LHCN-M2 (cell line): ENCODE measurements at places on chromosomes 6 and 20. TPM values are rescaled to one million over a fixed set of nuclear protein-coding genes. Genes with fewer than 3 reads are reported as not detected.

Gene TRIM31
- total RNA-seq = not detected in 2 replicates

Gene COL20A1
- total RNA-seq = 0.06 TPM in 1 of 2 replicates, not detected in the other

Gene PNRC1
- 28.7 and 35.6 TPM in 2 replicates for total RNA-seq

Gene TP53TG5
- not detected in 2 replicates for total RNA-seq

- DNase-seq = no peak
Observed at GRCh38 chr6:97473979-97474378, 191.0 kb upstream of the MMS22L start.

GRCh38 chr6:144285548-144285797 lies 338 bp downstream of the UTRN start:
- no peak for DNase-seq

- DNase-seq = no peak
Observed at GRCh38 chr20:42483730-42484303, 705.9 kb downstream of the PTPRT start.

DNA sequence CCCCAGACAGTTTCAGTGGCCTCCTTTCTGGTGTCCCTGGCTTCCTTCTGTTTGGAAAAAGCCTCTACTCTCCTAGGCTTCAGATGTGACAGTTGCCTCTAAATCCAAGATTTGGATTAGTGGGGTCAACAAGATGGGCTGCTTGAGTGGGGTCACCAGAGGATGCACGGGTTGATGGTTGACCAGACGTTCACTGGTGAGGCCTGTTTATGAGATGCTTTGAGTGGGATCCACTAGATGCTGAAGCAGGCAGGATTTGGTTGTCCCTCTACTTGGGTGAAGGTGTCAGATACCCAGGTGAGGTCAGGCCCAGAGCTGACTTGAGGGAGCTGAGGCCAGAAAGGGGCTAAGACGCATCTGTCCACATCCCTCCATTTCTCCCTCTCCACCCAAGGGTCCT lies 8.1 kb upstream of the DLGAP4 start:
- no peak for DNase-seq

- no peak for DNase-seq
Observed at GRCh38 chr20:61310954-61311353, 58.9 kb downstream of the CDH4 start.

GRCh38 chr6:3542032-3542640 lies 85.3 kb upstream of the SLC22A23 start:
- DNase-seq = no peak

GRCh38 chr20:21395666-21396598 lies 1.4 kb downstream of the NKX2-4 start:
- DNase-seq = no peak

DNA sequence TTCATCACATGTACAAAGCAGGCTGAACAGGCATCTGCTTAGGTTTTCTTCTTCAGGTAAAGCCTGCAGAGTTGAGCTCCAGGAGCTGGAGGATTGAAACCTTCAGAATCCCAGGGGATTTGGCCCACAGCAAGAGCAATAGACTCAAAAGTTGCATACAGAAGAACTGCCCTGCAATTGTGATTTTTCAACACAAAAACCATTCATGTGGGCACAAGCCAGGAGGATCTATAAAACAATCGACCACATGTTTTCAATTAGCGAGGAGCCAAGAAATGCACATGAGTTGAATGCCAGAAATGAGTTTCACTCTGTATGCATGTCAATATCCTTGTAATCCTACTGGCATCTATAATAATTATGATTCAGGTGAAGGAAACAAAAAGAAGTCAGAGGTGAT lies 576.4 kb downstream of the HDGFL1 start:
- DNase-seq = no peak

DNA sequence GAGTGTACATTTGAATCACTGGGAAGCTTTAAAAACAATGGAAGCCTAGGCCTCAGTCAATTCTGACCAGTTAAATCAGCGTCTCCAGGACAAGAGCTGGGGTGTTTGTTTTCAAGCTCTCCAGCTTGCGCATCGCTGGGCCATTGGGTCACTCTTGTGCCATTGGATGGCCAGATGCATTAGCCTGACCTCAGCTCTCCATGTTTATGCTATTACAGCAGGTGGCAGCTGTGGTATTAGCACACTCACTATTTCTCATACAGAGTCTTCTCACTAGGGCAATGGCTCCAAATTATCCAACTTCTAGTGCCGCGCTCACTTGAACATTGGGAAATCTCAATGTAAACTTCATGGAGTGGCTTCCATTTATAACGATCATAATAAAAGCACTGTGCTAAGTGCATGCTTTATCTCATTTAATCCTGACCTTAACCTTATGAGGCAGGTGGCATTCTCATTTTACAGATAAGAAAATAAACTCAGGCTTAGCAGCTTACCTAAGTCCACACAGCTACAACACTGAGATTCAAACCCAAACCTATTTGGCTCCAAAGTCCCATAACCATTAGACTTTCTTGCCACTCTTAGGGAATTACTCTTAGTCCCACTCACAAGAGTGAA lies 108.8 kb downstream of the PPP1R14C start:
- DNase-seq = no peak

- DNase-seq = no peak
Observed at GRCh38 chr6:44388135-44388487, 605 bp downstream of the CDC5L start.

DNA sequence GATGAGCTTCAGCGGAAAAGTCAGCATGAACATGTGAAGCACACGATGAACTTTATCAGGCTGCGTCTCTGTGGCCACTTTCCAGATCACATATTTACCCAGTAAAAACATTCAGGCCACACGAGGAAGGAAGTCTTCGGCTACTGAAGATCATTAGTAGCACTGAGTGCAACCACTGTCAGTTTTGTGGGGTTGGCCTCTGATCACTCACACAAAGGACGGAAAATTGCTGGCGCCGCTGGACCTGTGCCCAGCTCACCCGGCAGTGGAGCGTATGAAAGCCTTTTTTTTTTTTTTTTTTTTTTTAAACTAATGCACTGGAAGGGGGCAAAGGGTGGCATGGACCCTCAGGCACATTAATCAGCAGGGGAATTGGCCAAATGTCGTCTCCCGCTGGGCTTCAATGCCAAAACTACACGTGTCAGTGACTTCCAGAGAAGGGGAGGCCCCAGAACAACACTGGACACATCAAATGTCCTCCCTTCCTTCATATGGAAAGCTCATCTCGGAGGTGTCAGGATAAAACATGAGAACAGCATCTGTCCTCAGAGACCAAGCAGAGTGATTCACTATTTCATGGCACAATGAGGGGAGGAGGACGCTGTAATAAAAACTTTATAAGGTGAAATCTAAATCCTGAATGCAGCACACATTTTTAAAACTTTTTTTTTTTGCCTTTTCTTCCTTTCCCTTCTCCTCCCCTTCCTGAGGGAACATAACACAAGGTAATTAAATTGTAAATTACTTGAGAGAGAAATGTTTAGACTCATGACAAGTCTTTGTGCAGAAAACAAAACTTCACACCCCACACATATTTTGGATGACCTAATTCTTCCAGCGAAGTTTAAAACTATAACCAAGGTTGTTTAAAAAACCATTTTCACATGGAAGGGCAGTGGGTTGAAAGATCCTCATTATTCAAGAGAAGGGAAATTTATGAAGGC lies 223.4 kb downstream of the FOXC1 start:
- DNase-seq = no peak

DNA sequence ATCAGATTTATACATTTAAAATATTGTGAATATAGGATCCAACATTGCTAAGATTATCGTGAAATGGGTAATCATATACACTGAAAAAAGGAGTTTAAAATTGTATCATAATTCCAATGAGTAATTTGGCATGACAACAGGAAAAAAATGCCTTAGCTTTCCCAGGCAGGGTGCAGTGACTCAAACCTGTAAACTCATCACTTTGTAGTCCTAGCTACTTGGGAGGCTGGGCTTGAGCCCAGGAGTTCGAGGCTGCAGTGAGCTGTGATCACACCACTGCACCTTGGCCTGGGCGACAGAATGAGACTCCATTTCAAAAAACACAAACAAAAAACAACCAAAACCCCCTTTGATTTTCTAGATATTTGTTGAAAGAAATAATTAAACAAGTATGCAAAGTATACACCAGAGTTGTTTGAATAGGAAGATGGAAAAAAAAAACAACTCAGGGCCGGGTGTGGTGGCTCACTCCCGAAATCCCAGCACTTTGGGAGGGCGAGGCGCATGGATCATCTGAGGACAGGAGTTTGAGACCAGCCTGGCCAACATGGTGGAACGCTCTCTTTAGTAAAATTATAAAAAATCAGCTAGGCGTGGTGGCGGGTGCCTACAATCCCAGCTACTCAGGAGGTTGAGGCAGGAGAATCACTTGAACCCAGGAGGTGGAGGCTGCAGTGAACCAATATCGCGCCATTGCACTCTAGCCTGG lies 98.7 kb downstream of the TRERF1 start:
- peak; percentile 68 for DNase-seq

DNA sequence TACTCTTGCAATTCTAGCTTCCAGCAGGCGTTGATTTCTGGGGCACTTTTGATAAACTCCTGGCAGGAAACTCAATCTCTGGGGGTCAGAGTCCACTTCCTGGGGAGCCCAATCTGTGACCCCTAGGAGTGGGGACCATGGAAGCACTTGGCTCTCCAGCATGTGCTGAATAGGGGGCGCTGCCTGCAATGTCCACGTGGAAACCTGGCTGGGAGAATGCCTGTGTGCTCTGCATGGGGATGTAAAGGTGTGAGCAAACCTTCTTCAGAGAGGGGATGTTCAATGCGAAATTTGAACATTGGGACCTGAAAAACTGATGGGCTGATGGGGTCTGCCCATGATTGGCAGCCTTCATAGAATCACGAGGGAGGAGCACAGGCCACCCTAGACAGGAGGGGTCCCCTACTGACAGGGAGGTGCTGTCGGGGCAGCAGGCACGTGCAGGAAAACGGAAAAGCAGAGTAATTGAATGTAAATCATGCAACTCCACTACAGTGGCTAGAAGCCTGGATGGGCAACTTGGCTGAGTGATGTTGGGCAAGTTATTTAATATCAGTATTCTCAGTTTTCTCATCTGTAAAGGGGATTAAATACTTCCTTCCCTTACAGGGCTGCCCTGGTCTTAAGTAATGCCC lies 47.8 kb downstream of the CEP43 start:
- DNase-seq = no peak
